ENCODE measurements at places on chromosomes 5 and 9.

GRCh38 chr5:90135779-90136378, 273.7 kb downstream of the CETN3 start:
- DNase-seq, result no peak

DNA sequence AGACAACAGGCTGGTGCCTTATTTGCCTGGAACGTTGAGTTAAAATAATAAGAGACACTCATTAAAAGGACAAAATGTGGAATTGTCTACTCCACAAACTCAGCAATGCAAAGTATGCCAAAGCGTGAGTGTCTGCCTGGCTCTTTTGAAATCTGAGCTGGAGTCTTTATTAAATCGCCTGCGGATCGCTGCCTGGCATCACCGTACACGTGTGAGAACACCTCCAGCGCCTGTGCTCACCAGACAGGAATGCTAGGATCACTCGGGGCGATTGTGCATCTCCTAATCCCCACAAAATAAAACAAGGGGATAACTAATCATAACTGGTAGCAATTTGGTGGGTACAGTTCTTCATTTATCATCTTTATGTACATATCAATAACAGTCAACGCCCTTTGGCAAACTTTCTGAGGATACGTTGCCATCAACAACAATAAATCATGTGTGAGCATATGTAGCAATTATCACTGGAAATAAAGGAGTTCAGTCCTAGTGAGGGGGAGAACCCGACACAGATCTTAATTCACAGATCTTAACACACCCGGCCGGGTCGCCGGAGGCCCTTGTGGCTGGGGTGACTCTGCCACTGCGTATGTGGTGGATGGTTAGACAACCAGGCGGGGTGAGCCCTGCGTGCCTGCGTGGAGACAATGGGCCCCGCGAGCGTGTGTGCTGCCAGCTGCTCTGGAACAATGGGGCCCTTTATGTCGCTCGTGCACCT, 284.9 kb upstream of the IRX1 start:
- DNase-seq, result no peak

DNA sequence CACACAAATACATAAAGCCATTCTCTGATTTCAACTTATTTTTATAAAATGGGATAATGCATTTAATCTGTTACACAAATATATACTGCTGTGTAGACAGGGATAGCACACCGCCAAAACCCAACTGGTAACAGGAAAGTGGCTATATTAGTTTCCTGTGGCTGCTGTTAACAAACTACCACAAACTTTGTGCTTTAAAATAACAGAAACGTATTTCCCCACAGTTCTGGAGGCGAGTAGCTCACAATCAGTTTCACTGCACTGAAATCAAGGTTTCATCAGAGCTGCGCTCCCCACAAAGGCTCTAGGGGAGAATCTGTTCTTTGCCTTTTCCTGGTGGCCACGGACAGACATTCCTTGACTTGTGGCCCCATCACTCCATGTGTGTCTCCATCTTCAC, 94.0 kb downstream of the MLLT3 start:
- DNase-seq, result no peak

GRCh38 chr5:170408877-170409660, 19.9 kb upstream of the KCNMB1 start:
- DNase-seq, result no peak

- DNase-seq, result no peak
Measured at GRCh38 chr5:133734916-133735315, 122.6 kb upstream of the FSTL4 start.

DNA sequence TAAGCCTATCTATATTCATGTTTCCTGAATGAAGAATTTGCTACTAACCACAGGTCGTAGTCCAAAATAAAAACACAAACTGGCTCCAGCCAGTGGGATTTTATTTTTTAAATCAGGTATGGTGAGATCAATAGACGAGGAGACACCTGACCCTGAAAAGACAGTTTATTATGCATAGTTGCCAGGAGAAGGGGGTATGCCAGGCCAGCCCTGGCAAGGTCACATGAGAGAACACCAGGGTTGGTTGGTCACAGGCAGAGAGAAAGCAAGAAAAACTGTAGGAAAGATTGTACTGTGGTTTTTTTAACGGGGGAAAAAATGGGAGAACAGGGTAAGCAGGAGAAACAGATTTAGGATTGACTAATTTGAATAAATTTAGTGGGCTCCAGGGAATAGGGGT, 125.3 kb downstream of the CDH18 start:
- DNase-seq, result no peak

DNA sequence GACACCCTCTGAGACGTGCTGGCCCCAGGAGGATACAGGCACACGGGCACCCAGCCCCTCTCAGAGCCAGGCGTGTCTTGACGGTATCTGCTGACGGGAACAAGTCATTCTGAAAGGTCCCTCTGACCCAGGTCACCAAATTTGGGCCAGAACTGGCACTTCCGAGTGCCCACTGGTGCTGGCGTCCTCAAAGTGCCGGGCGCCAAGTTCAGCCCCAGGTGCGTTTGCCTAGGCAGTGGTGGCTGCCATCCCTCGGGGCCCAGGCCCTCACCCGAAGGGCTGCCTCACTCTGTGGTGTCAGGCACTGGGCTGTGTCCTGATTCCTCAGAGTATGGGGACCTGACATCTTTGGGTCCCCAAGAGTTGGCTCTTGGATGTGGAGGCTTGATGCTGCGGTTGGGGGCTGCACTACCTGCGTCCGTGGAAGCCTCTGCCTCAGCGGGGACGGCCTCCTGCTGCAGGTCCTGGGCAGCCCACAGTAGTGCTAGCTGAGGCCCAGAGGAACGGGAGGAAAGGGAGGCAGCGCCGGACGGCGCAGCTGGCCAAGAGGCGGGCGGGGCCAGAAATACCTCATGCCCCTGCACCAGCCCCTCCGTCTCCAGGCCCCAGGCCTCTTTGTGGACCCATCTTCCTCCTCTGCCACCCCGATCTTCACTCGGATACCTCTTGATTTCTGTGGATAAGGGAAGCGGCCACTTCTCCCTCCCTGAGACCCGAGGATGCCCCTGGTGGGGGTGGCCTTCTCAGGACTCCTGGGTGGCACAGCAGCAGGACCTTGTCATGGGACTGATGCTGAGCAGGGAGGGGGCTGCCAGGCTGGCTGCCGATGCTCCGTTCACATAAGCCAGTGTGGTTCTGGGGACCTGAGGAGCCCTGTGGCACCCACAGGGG, 109.4 kb upstream of the LMX1B start:
- no peak for DNase-seq

DNA sequence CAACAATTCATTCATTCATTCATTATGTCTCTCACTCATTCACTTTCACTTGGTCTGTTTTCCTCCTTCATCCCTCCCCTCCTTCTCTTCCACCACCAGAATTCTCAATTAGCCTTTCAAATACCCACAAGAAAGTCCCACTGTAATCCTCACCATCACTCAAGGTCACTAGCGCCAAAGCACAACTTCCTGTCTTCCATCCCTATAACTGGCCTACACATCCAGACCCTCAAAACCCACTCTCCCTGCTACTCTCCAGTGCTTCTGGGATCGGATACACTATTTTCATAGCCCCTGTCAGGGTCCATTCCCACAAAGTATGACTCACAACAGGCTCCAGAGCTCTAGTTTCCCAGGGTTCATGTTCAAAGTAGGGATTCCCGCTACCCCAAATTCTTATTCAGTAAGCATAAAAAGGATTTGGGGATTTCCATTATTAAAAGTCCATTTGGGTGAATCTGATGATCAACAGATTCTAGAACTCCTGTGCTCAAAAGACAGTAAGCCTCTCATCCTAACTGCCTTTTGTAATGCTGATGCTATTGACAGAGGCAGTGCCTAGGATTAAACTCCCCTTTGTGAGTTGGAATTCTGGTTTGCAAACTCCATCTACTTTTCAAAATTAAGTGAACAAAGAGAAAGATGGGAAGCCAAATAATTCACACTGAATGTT, 250.9 kb downstream of the SEMA5A start:
- DNase-seq, result no peak

DNA sequence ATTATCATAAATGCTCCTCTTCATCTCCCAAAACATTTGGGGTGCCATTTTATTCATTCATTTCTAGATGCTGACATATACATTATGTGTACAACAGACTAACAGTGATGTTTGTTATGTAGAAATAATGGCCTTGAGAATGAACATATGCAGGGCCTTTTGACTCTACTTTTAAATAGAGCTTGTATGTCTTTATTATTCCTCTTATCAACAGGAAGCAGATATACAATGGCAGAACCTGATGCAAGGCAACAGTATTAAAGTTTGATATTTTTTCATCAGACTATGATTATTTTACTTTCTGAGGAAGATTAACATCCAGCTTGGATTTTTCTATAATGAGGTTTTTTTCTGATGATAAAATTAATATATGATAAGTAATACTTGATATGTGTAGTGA, 44.1 kb downstream of the SNX18 start:
- DNase-seq, result no peak

- no peak for DNase-seq
Measured at GRCh38 chr9:131609099-131609830, 63.9 kb downstream of the PRRT1B start.

- DNase-seq, result peak; percentile 56
Measured at GRCh38 chr9:133534346-133535291, at the start of gene ADAMTSL2. Gene ADAMTSL2 (plus strand): TSS chr9:133534704. CDS start chr9:133536713, 2,009 bp downstream.

GRCh38 chr9:113566016-113566711, 102.6 kb downstream of the RGS3 start:
- DNase-seq, result no peak

GRCh38 chr5:13378091-13378490, 566.4 kb downstream of the DNAH5 start:
- DNase-seq, result no peak

DNA sequence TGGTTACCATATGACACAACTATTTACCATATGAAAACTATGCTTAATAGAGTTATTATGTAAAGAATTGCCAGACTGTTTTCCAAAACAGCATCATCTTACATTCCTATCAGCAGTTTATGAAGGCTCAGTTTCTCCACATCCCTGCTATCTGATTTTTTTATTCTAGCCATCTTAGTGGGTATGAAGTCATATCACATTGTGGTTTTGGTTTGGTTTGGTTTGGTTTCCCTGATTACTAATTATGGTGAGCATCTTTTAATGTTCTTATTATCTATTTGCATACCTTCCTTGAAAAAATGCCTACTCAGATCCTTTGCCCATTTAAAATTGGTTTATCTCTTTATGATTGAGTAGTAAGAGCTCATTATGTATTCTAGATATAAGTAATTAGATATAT, 199.4 kb upstream of the NFIL3 start:
- DNase-seq, result no peak

DNA sequence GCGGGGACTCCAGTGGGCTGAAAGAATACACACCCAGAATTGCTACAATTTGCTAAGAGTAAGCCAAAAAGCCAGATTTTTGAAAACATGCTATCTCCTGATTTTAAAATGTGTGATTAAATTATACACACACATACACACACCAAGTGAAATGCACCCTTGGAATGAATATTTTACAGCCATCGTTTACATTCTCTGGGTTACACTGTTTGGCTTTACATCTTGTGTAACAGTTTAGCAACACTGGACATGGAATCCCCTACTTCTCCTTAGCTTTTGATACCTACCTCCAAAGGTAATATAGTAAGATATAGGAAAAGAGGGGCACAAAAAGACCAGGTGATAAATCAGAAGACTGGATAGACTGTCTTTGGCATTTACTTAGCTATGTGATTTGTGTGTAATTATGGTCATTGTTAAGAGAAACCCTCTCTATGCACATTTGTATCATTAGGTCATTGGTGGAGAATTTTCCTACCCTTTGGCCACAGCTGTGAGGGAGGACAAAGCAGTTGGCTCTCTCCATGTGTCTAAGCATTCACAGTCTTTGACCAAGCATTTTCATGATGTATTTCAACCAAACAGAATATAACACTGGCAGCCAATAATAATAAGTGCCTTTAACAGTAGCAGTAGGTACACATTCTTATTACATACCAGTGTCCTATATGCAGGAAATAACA, 7.6 kb downstream of the SVEP1 start:
- no peak for DNase-seq

DNA sequence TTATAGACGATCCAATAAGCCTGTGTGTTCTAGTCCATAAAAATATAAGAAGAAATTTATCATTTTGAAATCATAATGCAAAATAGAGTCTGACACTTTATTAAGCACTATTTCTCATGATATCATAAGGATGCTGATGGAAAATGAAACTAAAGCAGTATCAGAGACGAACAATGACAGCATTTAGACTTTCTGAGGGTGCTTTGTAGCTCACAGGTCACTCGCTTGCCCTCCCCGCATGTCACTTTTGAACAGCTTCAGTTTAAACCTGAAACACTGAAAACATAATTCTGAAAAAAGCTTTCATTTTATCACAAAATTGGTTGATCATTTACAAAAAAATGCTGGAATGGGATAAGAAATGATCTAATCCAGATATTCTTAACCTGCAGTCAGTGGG, 247.1 kb downstream of the EBF1 start:
- DNase-seq, result no peak

- no peak for DNase-seq
Measured at GRCh38 chr9:113309204-113309813, 6.1 kb upstream of the RNF183 start.

DNA sequence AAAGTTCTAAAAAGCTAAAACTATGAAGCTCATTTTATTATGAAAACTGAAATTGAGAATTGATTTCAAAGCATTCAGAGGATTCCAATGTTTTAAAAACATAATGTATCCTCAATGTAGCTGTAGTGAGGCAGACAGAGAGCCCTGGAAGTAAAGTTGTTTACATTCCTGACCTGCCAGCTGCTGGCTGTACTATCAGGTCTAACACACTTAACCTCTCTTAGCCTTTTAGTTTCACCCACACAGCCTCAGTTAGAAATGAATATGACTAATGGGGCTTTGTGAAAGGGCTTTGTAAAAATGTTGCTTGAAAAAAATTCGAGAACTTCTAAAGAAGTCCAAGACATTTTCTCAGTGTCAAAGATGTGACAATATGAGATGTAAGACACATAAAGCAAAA, 122.6 kb downstream of the FBXL17 start:
- DNase-seq, result no peak

GRCh38 chr5:72692231-72692637, 124.2 kb upstream of the TNPO1 start:
- DNase-seq, result no peak

DNA sequence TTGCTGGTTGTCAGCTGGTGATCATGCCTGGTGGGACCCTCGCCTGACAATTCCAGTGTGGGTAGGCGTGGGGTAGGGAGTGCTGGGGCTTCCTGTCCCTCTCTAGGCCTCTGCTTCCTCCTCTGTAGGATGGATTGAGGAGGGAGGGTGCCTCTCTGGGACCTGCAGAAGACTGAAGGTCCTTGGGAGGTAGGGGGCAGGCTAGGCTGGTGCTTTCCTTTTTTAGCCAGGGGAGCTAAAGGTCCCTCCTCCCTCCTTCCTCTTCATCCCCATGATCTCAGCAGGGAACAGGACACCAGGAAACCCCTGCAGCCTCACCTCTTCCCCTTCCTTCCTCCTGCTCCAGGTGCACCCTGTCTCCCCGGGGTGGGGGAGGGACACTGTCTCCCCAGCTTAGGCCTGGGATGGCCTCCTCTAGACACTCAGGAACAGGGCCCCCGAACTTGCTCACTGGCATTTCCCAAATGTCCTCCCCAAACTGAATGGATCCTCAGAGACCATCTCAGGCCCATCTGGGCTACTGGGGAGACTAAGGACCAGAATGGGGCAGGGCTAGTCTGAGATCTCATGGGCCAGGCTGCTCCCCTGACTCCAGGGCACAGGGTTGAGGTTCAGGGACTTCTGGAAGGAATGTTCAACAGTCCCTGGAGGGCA, 8.4 kb downstream of the SH2D3C start:
- DNase-seq, result no peak

All from stimulated activated CD4-positive, alpha-beta T cell treated with anti-CD3 and anti-CD28 coated beads, Interleukin-4, amount 100 ng/mL, for 1 hour (primary cell).